CD4-positive, alpha-beta T cell treated with Interleukin-12 subunit alpha and Interleukin-12 subunit beta, for 1 hour (primary cell): ENCODE measurements at places on chromosomes 5 and 9.

DNA sequence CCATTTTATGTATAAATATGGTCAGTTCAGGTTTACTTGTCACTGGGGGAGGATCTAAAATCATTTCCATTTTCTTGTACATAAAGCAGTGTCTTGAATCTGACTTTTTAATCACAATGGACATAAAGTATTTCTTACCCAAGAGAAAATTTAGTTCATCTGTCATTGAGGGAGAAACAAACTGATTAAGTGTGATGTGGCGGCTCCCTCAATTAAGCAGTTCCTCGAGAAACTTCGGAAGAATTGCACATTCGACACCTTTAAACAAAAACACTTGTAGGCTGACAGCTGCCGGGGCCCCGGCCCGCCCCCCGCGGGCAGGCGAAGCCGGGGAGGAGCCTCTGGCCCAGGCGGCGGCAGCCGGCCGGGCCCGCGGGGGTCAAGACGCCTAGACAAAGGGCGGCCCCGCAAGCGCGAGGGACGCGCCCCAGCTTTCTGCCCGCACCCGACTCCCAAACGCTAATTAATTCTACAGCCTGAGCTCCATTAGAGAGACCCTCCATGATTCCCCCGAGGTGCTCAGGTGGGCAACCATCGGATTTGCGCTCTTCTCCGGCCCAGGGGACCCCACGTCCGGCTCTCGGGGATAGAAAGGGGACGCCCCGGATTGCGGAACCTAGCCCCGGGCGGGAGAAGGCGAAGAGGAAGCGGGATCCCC lies 750 bp downstream of the TRIM36 start:
- DNase-seq = no peak

GRCh38 chr9:132507670-132508469 lies 74.5 kb upstream of the BARHL1 start:
- peak; percentile 67 for DNase-seq

GRCh38 chr5:176676361-176676824 lies 29.1 kb downstream of the TSPAN17 start:
- no peak for DNase-seq

DNA sequence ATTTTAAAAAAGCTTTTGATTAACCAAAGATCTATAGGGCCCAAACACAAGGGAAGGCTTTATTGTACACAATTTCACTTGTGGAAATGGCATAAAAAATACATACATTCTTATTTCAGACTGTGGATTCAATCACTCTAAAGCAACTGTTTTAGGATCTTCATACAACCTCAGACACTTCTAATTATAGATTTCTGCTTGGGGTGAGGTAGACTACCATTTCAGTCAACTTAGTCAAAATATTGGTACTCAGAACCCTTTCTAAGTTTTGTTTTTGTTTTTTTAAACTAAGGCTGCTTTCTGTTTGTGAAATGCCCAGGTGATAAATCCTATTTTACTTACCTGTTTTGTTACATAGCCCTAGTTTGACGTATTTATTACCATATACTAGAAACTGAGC lies 284.5 kb upstream of the RASA1 start:
- no peak for DNase-seq

- no peak for DNase-seq
Observed at GRCh38 chr5:9139344-9139743, 406.5 kb downstream of the SEMA5A start.

DNA sequence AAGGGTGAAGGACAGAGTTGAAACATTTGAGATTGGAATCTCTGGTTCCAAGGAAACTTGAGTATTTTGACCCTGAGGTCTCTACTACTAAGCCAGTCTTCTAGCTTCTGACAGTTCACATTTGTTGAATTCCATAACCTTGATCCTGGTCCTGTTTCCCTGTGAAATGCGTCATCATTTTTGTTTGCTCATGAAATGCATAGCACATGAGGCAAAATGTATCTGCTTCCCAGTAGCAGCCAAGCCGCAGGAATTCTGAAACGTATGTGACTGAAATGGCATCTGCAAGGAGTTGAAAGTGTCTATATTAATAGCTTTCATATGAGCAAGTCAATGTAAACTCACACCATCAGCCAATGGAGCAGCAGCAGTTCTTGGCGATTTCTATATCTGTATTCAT lies 307.9 kb downstream of the CSNK1G3 start:
- no peak for DNase-seq

DNA sequence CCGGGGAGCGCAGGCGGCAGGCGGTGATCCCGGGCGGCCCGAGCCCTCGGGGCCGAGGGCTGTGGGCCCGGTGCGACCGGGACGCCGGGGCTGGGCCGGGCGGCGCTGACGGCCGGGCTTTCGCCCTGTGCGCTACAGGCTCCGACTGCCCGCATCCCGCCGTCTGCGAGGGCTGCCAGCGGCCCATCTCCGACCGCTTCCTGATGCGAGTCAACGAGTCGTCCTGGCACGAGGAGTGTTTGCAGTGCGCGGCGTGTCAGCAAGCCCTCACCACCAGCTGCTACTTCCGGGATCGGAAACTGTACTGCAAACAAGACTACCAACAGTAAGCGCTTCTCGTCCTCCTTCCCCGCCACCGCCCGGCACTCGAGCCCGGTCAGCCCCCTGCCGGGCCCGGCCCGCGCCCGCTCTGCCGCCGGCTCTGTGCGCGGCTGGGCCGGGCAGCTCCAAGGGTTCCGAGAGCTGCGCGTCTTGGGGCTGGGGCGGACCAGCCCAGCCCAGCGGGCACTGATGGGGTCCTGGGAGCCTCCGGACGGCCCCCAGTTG lies 1.6 kb downstream of the LMX1B start:
- no peak for DNase-seq

GRCh38 chr9:69546265-69546664 lies 125.9 kb downstream of the APBA1 start:
- DNase-seq = no peak

DNA sequence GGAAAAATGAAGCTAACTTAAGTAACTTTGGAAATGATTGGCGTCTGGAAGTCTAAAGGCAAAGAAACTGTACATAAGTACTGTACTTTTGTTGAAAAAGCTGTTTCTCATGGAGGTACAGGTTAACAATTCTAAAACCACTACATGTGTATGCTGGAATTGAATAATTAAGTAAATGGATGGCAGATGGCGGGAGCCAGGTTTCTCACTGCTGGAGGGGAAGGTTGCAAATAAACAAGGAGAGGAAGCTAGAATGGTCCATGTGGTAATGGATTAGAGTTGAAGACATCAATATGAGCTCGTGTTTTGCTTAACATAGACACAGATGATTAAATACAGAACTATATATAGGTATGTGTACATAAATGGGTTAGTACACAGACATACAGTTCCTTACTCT lies 43.2 kb upstream of the ASTN2 start:
- DNase-seq = no peak

DNA sequence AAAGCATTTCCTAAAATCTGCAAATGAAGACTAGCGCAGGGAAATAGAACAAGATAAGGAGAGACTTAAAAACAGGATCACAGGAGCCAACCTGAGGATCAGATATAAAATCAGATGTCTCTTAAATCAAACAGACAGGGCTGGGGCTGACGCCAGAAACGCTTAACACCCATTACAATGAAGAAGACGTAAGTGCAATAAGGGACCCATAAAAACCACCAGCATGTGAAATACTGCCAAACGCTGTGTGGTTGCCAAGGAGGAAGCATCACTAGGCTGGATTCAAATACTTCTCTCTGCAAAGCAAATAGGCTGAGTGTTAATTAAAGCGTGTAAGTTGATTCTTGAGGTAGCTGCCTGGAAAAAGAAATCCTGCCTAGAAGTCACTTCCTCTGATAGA lies 74.4 kb upstream of the ATP10B start:
- DNase-seq = no peak

DNA sequence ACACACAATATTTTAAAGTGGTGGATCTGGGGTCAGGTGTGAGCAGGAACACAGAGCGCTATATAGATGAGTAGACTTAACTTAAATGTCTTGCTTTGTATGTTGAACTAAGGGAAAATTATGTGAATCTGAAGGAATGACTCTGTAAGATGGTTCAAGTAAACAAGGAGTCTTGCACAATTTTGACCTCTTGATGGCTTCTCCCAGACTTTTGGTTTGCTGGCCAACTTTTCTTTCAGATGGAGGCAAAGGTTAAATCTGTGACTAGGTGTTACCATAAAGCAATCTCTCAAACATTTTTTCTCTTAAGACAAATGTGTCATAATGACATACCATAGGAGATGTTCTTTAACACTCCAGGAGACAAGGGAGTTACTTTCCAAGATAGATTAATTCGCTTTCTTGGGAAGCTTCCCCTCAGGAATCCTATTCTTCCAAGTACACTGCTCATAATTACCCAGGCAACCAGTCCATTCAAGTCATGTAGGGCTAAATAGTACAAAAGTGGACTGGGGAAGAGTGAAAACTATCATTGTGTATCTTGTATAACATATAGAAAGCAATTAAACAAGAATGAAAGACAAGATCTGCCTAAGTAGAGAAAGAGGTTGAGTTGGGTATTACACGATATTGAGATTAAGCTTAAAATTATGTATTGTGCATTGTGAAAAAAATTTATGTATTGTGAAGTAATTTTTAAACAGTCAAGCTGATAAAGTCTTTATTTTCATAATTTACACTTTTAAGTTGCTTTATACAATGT lies 60.3 kb upstream of the SLC27A6 start:
- DNase-seq = no peak

DNA sequence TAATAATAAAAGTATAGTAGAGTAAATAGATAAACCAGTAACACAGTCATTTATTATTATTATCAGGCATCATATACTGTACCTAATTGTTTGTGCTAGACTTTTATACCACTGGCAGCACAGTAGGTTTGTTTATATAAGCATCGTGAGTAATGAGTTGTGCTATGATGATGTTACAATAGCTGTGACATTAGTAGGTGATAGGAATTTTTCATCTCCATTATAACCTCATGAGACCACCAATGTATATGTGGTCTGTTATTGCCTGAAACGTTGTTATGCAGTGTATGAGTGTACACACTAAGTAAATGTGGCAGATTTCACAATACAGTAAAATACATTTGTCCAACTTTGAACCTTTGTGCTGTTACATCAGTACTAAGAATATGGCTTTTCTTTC lies 72.7 kb upstream of the SPATA31D4 start:
- no peak for DNase-seq

GRCh38 chr5:173308226-173308625 lies 20.0 kb downstream of the STC2 start:
- DNase-seq = no peak

DNA sequence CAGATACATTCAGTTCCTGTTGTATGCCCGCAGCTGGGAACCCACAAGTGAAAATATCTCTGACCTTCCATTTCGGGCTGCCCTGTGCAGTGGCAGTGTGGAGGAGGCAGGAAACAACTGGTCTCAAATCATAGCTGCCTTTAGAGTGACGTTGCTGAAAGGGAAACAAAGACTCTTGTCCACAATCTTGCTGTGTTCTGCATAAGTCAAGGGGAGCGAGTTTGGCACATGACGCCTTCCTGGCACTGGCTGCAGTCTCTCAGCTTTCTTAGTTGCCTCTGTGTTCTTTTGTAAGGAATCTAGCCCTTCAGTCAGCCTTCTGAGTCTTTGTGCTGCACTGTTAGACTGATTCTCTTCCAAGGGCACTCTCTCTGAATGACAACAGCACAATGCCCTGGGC lies 24.0 kb downstream of the ADAMTS16 start:
- DNase-seq = no peak

DNA sequence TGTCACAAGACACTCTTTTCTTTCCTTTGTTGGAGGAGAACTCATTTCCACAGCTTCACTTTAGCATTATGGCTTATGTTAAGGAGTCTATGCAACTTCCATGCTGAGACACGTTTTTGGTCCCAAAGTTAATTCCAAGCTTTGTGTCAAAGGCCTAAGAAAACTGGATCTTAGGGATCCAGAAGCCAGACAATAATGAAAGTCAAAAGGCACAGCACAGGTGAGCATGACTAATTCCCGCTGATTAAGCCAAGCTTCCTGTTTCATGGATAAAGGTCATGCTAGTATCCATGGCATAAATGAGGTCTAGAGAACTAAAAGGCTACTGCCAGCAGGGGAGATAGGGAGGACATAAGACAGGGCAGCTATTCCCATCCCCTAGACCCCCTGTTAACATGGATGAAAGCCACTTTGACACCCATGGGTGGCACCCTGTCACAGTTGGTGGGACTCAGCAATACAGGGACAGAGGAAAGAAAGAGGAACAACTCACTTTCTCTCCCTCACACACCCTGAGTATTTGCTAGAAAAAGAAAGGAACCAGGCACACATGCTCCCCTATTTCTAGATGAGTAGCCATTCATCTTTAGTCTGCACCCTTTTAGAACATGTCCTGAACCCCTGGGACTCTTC lies 438.1 kb upstream of the CDH9 start:
- no peak for DNase-seq

DNA sequence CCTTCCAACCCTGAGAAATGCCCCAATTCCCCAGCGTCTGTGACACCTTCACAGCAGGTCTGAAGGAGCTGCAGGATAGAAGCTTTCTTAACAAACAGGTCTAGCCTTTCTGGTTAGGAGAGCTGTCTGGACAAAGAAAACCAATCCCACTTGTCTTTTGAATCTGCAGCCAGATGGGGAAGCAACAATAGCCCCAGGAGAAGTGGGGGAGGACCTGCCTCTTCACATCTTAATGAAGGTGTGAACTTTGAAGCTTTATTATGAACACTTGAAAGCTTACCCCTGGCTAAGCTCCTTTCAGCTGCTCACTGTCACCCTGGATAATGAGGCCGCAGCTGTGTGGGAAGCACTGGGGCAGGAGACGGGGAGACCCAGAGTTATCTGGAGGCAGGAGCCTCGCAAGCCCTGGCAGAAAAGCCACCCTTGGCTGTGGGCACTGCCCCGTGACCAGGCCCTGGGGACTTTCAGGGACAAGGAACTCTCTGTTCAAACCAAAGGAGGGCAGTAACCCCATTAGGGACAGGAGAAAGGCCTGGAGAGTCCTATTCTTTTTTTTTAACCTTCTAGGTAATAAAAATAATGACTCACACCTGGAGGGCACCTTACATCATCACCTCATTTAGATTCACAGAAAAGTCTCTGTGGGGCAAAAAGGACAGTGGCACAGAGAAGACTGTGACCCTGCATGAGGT lies 151.8 kb upstream of the RAD23B start:
- no peak for DNase-seq

- no peak for DNase-seq
Observed at GRCh38 chr9:78967596-78968217, 604.1 kb upstream of the TLE4 start.

DNA sequence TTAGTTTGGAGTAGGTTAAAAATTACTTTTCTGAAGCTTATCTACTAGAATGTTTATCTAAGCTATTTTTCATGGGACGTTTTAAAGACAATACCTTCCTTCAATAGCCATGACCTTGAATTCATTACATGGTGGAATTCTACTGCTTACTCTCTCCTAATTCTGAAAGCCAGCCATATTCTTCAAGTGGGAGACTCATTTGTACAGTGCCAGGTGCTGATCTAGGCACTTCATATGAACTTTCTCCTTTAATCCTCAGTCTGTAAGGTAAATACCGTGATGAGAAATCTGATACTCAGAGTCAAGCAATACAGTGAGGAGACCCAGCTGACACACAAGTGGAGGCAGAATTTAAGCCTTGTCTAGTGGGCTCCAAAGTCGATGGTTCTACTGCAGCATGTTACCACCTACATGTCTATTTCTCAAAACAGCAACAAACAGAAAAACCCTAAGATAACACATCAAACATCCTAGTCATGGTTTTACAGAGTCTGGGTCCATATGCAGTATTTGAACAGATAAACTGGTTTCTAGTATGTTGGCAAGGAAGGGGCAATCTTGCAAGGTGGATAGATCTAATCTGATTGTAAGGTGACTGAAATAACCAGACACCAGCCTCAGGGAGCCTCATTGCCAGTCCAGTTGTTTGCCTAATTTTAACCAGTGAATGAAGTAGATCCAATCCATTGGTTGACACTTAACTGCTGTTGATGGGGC lies 243.7 kb downstream of the PIK3R1 start:
- DNase-seq = no peak

GRCh38 chr9:69922646-69923045 lies 102.0 kb downstream of the CFAP95 start:
- DNase-seq = no peak
